MCF 10A (cell line): ENCODE measurements at places on chromosomes 16 and 17. TPM values are rescaled to one million over a fixed set of nuclear protein-coding genes. Genes with fewer than 3 reads are reported as not detected.

DNA sequence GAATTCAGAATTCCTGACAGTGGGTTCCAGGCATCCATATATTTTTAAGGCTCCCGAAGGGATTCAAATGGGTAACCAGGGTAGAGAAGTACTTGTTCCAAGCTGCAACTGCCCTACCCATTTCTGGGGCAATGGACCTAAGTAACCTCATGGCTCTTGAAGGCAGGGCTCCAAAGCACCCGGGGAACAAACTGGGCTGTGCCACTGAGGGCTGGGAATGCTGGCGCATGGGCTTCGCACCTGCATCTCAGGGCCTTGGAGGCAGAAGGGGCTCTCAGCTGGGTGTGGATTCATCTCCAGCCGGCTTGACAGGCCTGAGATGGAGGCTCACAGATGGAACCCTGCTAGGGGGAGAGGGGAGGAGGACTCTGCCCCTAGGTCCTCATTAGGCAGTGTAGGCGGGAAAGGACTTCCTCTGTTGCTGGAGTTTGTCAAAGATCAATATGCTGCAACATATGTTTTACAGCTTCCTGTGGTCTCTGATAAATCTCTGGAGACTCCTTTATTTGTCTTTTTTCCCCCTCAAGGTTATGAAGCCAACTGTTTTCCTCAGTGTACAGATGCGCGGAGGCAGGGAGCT lies 232.3 kb upstream of the NLRP1 start:
- H3K36me3 ChIP-seq, result peaks cover 11% of the 10 kb centered on the region
- no peak for DNase-seq
- no peak overlapping the region for H3K27ac ChIP-seq
- no peak overlapping the region for H3K4me3 ChIP-seq
- H3K27me3 ChIP-seq, result no peaks in the 10 kb centered on the region
- peaks cover 15% of the 10 kb centered on the region for H3K4me1 ChIP-seq

DNA sequence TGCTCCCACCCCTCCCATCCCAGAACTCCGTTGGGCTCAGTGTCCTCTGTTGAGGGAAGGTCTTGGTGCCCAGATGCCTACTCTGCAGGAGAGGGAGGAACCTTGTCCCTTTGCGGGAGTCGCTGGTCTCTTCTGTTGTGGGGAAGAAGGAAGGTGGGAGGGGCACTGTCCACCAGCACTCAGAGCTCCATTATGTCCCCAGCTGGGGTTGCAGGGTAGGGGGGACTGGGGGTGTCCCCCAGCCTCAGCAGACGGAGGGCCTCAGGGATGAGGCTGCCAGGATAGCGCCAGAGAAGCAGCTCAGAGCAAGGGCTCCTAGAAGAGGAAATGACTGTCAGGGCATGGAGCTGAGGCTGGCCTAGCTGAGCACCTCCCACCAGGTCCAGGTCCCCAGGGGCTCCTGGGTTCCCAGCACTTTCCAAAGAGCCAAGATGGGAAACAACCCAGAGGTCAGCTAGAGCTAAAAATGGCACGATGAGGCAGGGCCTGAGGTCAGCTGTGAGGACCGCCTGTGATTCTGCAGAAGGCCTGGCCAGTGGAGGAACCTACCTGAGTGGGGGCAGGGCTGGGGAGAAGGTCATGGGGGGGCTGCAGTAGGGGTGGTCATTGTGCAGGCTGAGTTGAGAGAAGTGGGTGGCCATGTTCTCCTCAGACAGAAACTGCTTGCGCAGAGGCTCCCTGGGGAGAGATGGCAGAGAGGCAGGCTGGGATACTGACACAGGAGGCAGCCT lies 893 bp downstream of the HCFC1R1 start:
- no peaks in the 10 kb centered on the region for H3K27me3 ChIP-seq
- peak; percentile 53 for DNase-seq
- H3K27ac ChIP-seq, result peak overlapping the region; percentile 94
- H3K4me3 ChIP-seq, result peak overlapping the region; percentile 82
- H3K4me1 ChIP-seq, result peaks cover 23% of the 10 kb centered on the region

DNA sequence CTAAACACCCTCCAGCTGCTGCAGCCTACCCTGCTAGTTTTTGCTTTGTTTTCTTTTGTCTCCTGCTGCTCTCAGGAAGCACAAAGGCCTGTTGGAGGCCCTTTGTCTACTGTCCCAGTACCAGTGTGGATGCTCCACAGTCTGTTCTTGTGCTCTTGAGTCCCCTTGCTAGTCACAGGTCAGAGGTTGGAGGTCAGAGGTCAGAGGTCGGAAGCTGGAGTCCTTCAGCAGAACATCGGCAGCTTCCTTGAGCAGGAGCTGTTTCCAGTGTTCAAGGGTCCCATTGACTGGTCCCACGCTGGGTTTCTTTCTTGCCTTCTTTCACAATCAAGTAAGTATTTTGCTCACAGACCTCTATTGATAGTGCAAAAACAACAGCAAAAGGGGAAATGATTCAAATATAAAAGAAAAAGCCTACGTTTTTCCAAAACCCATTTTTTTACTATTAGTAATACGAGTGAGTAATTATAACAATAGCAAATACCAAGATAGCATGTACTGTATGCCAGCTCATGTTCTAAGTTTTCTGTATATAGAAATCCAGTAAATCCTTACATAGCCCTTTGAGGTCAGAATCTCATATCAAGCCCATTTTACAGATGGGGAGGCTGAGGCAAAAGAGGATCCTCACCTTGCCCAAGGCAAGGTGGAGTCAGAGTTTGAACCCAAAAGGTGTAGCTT lies 10.9 kb upstream of the IL34 start:
- H3K27ac ChIP-seq, result no peak overlapping the region
- H3K27me3 ChIP-seq, result no peaks in the 10 kb centered on the region
- no peak for DNase-seq
- no peak overlapping the region for H3K4me3 ChIP-seq
- H3K36me3 ChIP-seq, result peaks cover 7% of the 10 kb centered on the region

DNA sequence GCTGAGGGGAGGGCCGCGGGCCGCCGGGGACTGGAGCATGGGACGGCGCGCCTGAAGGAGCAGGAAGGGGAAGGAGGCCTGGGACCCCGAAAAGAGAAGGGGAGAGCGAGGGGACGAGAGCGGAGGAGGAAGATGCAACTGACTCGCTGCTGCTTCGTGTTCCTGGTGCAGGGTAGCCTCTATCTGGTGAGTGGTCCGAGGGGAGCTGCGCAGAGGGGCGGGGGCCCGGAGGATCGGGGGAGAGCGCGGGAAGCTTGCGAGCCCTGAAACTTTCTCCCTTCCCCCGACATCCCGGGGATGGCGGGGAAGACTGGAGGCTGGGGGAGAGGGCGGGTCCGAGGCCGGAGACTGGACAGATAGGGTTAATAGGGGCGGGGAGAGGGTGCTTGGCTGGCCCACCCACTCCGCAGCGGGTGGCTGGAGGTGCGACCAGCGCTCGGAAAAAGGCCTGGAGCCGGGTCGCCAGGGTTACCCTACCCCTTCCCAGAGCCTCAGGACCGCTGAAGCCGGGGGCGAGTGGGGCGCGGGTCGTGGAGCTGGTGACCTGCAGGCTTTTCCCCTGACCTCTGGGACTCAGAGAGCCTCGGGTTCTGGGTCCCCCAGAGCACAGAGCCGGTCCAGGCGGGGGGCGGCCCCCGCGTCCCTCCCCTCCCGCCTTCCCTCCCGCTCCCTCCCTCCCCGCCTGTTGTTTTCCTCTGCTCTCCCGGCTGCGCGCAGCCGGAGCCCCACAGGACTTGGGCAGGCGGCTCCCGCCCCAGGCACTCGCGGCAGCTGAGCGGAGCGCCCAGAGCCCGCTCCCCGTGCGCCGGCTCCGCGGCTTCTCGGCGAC lies 631 bp downstream of the NXPH3 start:
- no peaks in the 10 kb centered on the region for H3K36me3 ChIP-seq
- H3K4me1 ChIP-seq, result peaks cover 5% of the 10 kb centered on the region
- H3K4me3 ChIP-seq, result peak overlapping the region; percentile 69
- peaks cover 26% of the 10 kb centered on the region for H3K27me3 ChIP-seq
- no peak for DNase-seq

DNA sequence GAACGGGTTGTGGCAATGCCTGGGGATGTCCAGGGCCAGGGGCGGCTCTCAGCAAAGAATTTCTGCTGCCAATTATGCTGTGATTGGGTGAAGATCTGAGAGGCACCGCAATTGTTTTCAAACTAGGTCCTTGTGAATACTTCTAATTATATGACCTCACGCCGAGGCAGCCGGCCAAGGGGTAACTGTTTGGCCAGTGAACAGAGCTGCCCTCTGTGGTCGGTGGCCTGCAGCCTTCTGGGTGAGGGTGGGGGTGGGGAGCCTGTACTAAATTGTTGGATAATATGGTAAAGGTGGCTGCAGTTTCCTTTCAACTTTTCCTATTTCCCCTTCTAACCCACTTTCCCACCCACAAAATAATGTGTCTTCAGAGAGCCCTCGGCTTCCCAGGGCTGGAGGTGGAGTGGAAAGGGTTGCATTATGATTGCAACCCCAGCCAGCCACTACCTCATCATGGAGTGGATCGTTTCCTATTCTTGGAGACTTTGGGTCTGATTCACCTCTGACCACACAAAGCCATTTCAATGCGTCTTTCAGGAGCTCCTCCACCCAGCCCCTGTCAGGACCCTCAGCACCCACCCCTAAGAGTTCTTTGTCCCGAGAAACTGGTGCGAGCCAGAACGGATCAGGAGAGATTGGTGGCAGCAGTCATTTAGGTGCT lies 2.0 kb upstream of the DNAI2 start:
- H3K36me3 ChIP-seq, result no peaks in the 10 kb centered on the region
- no peak overlapping the region for H3K4me3 ChIP-seq
- H3K27me3 ChIP-seq, result peaks cover 98% of the 10 kb centered on the region
- DNase-seq, result no peak
- H3K27ac ChIP-seq, result no peak overlapping the region

GRCh38 chr16:55912022-55912421 lies 36.8 kb upstream of the CES5A start:
- peaks cover 46% of the 10 kb centered on the region for H3K27me3 ChIP-seq

DNA sequence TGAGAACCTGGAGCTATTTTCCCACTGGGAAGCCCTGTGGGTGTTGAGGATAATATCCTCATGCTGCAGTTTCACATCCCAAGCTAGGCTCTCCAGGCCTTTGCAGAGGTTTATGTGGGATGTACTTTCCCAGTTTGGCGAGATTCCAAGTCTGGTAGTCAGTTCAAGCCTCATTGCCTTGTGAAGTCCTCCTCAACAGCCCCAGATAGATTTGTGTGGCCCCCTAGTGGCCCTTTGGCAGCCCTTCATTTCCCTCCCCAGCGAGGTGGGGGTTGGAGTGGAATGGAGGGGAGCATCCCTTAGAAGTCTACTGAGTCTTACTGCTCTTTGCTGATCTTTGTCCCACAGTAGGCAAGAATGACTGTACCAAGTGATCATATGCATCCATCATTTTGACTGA lies 137.9 kb downstream of the CDH11 start:
- peak; percentile 83 for DNase-seq
- H3K36me3 ChIP-seq, result no peaks in the 10 kb centered on the region
- H3K4me3 ChIP-seq, result no peak overlapping the region
- H3K4me1 ChIP-seq, result no peaks in the 10 kb centered on the region

- peaks cover 17% of the 10 kb centered on the region for H3K36me3 ChIP-seq
- peak within 1 kb of the TSS; percentile 63 for H3K27ac ChIP-seq
- peak; percentile 89 for DNase-seq
- peaks cover 7% of the 10 kb centered on the region for H3K4me1 ChIP-seq
- no peaks in the 10 kb centered on the region for H3K27me3 ChIP-seq
- peak within 1 kb of the TSS; percentile 80 for H3K4me3 ChIP-seq
These were observed at the start of gene DECR2 for GRCh38 chr16:401468-402348. TSS of gene DECR2 (plus strand) at chr16:401885. CDS start at chr16:401964, 79 bp downstream.

GRCh38 chr17:55842405-55843158 lies 91.7 kb downstream of the PCTP start:
- peaks cover 14% of the 10 kb centered on the region for H3K27me3 ChIP-seq
- H3K27ac ChIP-seq, result no peak overlapping the region
- H3K4me3 ChIP-seq, result no peak overlapping the region
- H3K4me1 ChIP-seq, result no peaks in the 10 kb centered on the region
- no peak for DNase-seq

DNA sequence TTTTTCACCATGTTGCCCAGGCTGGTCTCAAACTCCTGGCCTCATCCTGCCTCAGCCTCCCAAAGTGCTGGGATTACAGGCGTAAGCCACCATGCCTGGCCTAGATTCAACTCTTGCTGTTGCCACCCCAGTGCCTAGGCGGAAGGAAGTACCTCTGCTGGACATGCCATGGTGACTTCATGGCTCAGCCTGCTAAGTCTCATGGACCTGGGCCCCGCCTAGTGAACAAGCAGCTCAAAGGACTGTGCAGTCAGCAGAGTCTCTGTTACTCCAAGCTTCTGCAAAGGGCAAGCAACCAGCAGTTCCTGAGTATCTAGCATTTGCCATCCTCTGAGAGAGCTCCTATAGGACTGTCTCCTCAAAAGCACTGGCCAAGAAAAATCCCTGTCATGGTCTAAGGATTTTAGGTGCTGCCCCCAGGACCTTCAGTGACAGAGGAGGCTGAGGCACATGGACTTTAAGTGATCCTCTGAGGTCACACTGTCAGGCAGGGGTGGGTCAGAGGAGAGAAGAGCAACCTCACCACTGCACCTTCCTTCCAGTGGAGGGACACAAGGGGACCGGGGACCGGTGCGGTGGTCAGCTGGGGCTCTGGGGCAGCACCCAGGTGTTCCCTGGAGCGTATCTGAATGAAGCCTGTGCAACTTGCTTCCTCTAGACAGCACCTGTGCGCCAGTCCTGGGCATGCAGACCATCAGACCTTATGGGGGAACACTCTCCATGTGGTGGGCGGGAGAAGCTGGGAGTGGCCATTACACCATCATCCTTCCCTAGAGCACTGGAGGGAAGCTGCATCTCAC lies 71.3 kb downstream of the IL21R start:
- peaks cover 92% of the 10 kb centered on the region for H3K36me3 ChIP-seq
- H3K4me3 ChIP-seq, result no peak overlapping the region
- H3K27ac ChIP-seq, result peak overlapping the region; percentile 31
- no peaks in the 10 kb centered on the region for H3K4me1 ChIP-seq
- no peak for DNase-seq
- no peaks in the 10 kb centered on the region for H3K27me3 ChIP-seq

DNA sequence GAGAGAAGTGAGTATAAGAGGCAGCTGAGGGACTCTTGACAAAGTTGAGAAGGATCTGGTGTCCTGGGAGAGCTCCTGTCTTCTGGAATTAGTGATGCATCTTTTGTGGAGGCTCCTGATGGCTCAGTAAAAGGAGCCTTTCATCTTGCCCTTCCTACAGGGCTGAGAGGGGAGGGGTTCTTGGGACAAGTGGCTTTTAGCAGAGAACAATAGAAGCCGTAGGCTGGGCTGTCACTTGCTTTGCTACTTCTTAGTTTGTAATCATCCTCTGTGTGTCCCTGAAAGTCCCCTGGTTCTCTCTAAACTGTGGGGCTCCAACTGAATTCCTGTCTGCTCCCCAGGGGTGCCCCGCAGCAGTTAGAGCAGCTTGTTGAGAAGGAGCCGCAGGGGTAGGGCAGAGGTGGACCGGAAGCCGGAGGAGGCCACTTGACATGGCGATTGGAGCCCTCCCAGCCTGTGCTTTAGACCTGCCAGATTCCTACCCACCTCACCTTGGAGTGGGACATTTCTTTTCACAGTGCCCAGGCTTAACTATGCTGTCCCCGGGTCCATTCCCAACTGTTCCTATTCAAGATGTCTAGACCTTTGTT lies 85.1 kb downstream of the PRKCA start:
- H3K27ac ChIP-seq, result no peak overlapping the region
- no peak overlapping the region for H3K4me3 ChIP-seq
- H3K27me3 ChIP-seq, result no peaks in the 10 kb centered on the region
- no peaks in the 10 kb centered on the region for H3K36me3 ChIP-seq
- peaks cover 5% of the 10 kb centered on the region for H3K4me1 ChIP-seq

Gene KCTD19
- not detected in 2 replicates for total RNA-seq

Gene LYZL6
- not detected in 2 replicates for total RNA-seq

Gene CTRL
- total RNA-seq, result 0.52 and 1.6 TPM in 2 replicates

Gene CHRNE
- not detected in 2 replicates for total RNA-seq

Gene GALR2
- 0.37 TPM in 1 of 2 replicates, not detected in the other for total RNA-seq

Gene ERAL1
- total RNA-seq, result 51.6 and 53.7 TPM in 2 replicates

Gene TP53TG3
- not detected in 2 replicates for total RNA-seq

Gene DHRS7C
- not detected in 2 replicates for total RNA-seq

Gene TPSG1
- total RNA-seq, result not detected in 2 replicates

Gene TRAP1
- total RNA-seq, result 145 and 274 TPM in 2 replicates
